Myometrial cell (primary cell): ENCODE measurements at places on chromosomes 3 and 15. TPM values are rescaled to one million over a fixed set of nuclear protein-coding genes. Genes with fewer than 3 reads are reported as not detected.

Gene MAGI1
- total RNA-seq, result 2.5 and 3.7 TPM in 2 replicates

Gene CILP
- 0.18 TPM in 1 of 2 replicates, not detected in the other for total RNA-seq

Gene TMEM158
- total RNA-seq, result 83.0 and 89.3 TPM in 2 replicates

Gene TGM4
- under 0.01 TPM in 1 of 2 replicates, not detected in the other for total RNA-seq

Gene EXOG
- 5.2 and 8.9 TPM in 2 replicates for total RNA-seq

Gene TM6SF1
- total RNA-seq, result 1.2 and 3.4 TPM in 2 replicates

Gene SPINT1
- total RNA-seq, result 8.4 and 9.0 TPM in 2 replicates

Gene MON1A
- 22.0 and 26.5 TPM in 2 replicates for total RNA-seq

Gene SPSB4
- not detected in 2 replicates for total RNA-seq

Gene ANKRD34C
- not detected in 2 replicates for total RNA-seq

Gene CYP11A1
- 0.53 and 3.2 TPM in 2 replicates for total RNA-seq

Gene BFSP2
- total RNA-seq, result not detected in 2 replicates
